ENCODE measurements at places on chromosomes 4 and X.

- DNase-seq, result no peak
These were observed 60.6 kb upstream of the SLC39A8 start for GRCh38 chr4:102405821-102406401.

DNA sequence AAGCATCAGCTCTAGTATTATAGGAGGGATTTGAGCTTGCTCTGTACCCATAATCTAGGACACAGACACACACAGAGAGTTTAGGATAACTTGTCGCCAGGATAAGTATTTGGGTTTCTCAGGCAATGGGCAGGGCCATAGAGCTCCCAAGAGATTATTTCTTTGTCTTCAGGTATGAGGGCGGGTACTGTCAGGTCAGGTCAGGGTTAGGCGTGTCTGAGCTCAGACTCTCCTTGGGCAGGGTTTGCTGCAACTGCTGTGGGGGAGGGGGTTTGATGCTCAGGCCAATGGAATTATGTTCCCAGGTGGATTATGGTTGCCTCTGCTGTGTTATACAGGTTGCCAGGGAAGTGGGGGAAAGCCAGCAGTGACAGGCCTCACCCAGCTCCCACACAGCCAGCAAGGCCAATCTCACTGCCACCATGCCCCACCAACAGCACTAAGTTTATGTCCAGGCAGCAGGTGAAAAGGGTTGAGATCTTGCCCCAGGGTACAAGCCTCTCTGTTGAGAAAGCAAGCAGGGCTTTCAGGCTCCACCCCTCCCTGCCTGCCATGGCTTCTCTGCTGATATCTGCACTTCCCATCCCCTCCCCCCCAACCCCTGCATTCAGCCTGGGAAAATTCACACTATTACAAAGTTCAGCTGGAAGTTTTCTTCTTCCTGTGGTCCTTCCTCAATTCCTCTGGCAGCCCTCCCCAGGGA is 101.3 kb downstream of the RRAGB start:
- DNase-seq, result no peak

GRCh38 chr4:152334931-152335330 is 201.0 kb downstream of the FBXW7 start:
- DNase-seq, result no peak

DNA sequence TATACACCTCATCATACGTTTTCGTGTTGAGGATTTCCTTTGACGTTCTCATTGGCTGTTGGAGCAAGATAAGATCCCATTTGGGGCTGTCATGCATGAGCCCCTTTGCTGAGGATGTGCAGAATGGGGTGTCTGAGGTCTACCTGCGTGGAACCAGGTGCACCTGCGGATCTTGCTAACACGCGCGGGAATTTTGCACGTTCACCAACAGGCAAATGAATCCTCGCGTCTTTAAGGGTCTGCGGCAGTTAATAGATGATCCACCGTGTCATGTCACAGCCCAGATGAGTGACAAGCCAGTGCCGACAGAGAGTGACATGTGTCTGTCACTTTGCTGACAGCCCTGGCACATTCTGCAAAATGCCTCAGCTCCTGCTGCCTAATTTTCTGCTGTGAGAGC is 56.3 kb upstream of the SHOX start:
- DNase-seq, result no peak

GRCh38 chr4:14652522-14652921 is 349.8 kb upstream of the CPEB2 start:
- no peak for DNase-seq

- no peak for DNase-seq
These were observed 32.9 kb upstream of the PAGE5 start for GRCh38 chrX:55187281-55187680.

- DNase-seq, result no peak
These were observed 12.3 kb upstream of the CHRNA9 start for GRCh38 chr4:40322811-40323210.

DNA sequence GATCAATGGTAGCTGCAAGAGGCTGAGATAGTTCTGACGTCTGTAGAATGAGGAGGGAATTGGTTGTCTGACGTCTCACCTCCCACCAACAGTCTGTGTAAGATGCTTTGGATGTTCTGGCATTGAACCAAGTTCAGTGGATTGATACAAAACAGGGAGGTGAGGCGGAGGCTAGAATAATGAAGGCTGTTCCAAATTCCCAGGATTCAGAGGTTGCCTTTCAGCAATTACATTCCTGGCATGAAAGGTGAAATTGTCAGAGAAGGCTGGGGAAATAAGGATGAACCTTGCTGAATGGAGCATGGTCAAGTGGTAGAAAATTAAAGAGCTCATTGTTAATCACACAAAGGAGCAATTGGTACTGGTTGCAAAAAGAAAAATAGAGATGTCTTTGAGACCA is 241.6 kb downstream of the FBXW7 start:
- no peak for DNase-seq

DNA sequence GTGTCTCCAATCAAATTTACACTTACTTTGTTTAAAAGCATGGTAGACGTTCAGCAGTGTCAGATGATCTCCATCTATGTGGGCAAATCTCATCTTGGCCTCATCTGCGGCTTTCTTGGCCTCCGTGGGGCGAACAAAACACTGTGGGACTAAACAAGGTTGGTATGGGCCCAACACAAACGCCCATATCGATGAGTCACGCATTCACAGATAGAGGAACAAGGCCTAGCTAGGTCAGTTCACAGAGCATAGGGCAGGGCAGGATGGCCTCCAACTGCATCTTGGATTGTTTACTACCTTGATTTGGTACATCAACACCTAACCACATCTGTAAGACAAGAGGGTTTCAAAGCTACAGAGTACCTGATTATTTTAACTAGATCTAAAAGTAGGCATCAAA is 47.3 kb downstream of the DHX15 start:
- DNase-seq, result no peak

DNA sequence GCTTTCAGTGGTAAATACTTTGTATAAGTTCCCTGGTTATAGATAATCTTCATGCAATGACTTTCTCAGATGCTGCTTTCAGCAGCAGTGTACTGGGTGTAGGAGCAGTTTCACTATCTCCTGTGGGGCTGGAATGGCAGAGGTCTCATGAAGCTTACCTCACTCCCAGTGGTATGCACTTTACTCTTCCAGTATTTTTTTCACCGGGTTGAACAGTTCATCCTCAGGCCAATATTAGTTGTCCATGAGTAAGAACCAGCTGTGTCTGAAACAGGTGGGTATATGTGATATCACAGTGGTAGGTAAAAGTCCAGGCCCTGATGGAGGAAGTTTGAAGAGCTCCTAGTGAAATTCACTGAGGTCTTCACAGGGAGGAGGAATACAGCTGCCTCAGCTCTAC is 351.5 kb upstream of the EMCN start:
- DNase-seq, result no peak

GRCh38 chr4:23322732-23323131 is 567.1 kb downstream of the PPARGC1A start:
- no peak for DNase-seq

DNA sequence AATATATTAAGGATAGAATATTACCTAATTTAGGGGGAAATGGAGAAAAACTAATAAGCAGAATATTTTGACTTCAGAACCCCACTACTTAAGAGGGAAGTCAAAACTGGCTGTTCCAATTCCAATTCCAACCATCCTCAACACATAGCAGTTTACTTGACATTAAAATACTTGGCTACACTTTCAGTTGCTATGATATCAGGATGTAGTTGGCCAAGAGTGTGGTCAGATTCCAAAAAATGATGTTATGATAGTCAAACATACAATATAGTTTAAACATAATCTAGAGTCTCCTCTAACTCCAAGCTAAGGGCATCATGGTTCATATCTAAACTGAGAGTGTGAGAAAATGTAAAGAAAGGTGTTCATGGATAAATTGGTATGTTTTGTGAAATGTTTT is 16.5 kb upstream of the SMIM14 start:
- no peak for DNase-seq

DNA sequence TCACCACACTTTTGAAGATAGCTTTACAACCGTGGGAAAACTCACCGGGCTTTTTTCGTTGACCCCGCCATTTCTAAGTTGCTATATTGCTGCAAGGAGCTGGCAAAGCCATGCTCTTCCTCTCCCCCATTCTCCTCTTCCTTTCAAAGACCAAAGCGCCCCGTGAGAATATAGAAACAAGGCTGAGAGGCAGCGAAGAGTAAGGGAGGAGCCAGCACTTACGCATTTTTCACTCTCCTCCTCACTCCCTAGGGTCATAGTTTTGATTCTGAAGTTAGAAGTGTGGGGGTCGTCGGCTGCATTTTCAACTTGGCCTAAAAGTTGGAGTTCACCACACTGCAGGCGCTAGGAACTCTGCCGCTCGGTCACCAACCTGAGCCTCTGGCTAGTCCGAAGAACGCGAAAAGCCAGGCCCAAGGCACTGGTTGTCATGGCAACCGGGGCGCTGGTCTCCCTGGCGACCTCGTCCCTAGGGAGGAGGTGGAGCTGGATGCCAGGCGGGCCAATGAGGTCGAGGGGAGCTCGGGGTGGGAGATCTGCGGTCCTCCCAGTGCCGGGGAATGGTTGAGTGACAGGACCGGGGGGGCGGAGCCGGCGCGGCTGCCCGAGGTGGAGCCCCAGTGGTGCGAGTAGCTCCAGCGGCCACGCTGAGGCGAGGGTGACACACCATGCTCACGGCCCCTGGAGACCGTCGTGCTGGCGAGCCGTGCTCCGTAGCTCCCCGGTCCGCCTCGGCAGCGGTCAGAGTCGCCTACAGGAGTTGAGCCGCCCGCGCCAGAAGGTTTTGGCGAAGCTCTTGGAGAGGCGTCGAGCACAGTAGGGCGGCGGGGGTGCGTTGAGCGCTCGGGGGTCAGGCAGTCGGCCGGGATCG is at the start of gene PTPN13:
Gene PTPN13 (plus strand): TSS at position 628 of the 871 bp plus-strand sequence. CDS start 40,942 bp downstream, outside the sequence.
- peak; percentile 99 for DNase-seq

DNA sequence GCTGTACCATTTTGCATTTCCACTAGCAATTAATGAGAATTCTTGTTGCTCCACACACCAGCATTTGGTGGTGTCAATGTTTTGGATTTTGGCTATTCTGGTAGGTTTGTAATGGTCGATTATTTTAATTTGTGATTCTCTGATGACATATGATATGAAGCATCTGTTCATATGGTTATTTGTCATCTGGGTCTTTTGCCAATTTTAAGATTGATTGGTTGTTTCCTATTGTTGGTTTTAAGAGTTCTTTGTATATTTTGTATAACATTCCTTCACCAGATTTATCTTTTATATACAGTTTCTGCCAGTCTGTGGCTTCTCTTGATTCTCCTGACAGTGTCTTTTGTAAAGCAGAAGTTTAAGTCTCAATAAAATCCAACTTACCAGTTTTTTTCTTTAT is 18.5 kb upstream of the BDH2 start:
- DNase-seq, result no peak

DNA sequence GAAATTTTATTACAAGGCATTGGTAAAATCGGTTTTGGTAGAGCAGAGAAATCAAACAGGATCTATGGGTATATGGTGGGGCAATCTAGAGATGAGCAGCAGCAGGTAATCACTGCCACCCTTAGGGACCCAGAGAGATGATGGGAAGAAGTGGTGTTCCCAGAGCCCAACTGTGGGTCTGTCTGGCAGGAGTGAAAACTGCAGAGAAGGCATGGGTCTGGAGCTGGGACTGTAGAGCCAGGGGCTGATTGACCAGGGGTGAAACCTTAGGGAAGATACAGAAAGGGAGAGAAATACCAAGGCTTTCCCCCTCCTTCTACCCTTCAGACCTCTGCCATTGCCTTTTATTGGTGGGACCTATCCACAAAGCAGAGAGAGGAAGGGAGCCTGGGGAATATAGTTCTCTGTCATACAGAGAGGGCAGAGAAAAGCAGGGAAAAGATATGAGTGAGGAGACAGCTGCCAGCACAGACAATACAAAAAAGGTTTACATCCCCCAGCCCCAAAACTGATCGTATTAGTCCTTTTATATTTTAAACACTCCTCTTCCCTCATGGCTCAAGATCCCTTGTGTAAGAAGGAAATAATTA is 28.7 kb downstream of the PDLIM5 start:
- DNase-seq, result no peak

DNA sequence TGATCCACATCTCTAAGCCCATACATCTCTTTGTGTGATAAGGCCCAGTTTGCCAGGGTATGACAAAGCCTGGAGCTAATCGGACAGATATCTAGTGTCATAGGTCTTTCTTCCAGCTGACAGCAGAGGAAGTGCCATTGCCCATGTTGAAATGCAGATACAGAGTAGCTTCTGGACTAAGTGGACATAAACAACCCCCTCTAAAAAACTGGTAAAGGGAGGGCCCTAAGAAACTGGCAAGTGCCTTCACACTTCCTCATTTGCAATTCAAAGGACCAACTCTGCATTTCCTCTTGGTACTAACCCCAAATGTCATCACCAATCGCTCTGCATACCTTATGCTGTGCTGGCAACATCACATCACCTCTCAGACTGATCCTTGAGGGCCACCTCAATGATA is 20.8 kb downstream of the ARHGEF6 start:
- no peak for DNase-seq

- DNase-seq, result peak; percentile 27
These were observed 114.6 kb downstream of the DDIT4L start for GRCh38 chr4:100075486-100076270.

GRCh38 chr4:121938282-121939092 is 13.4 kb downstream of the TRPC3 start:
- peak; percentile 24 for DNase-seq

- DNase-seq, result no peak
These were observed 284.9 kb downstream of the RPA4 start for GRCh38 chrX:97168646-97169045.

DNA sequence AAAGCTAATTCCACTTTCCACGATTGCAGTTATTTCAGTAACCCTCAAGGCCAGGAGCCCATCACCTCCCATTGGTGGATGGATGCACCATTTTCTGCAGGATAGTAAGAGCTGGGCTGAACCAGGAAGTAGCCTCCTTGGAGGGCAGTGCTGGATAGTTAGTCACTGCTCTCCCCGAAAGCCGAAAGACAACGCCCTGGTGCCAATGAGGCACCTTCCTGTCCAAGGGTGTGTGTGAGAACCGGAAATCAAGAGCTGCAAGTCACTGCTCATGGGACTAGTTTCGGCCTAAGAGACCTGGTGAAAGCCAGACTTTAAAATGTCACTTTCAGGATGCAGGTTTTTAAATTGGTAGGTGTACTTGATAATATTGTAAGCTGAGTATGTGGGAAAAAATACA is 203.8 kb upstream of the HS3ST1 start:
- DNase-seq, result peak; percentile 93

DNA sequence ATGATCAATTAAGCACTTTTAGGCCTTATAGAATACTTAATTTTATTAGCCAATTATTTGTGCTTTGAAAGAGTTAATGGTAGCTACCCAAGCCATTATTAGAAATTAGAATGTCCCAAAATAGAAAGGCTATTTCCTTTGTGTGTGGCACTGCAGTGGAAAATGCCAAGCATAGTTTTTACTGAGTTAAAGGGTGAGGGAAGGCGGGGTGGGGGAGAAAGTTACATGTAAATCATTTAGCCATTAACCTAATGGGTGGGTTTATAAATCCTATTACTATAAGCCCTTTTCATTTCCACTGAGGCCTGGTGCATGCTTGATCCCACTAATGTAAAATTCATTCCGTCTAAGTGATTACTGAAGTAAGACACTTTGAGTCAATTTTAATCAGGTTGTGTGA is 105.8 kb downstream of the POLA1 start:
- no peak for DNase-seq

DNA sequence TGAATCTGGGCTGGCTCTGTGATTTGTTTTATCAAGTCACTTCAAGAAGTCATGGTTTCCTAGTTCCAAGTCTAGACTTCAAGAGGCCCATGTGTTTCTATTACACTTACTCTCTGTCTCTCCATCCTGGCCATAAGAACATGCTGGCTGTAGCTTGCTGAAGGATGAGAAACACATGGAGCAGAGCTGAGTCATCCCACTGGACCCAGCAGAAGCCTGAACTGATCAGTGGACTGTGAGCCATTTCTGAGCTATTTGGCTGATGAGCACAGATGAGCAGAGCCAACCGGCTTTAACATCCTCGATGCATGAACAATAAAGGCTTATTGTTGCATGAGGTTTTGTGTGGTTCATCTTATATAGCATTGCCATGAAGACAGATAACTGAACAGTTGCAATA is 290.6 kb upstream of the BOD1L1 start:
- DNase-seq, result peak; percentile 94

Measured in HT1080 (cell line).